ENCODE measurements at places on chromosomes 5 and 9.

- no peak for DNase-seq
These were observed 4.1 kb upstream of the WWC1 start for GRCh38 chr5:168287362-168287761.

- no peak for DNase-seq
These were observed 158.1 kb downstream of the FGF1 start for GRCh38 chr5:142527664-142528295.

DNA sequence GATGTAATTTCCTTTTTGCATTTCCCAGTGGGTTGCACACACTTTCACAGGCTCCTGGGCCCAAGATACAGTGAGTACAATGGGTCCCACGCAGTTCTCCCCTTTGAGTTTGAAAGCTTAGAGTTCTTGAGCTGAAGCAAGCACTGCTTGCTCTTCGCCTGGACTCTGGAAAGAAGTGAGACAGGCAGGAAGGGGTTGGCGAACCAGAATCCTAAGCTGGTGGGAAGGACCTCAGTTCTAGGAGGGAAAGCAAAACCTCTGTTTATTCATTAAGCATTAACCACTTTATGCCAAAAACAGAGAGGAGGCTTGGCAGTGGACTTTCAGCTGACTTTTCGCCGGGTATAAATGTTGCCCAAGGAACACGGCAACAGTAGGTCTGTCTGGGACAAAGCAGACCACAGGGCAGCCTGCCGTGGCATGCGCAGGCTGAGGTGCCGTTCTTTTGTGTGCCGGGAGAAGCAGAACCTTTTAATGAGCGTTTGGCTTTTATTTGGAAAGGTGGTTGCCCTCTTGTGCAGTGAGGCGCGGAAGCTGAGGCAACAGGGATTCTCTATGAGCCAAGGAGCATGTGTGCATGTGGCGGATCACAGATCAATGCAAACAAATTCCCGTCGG lies 239.9 kb upstream of the PANK3 start:
- no peak for DNase-seq

- no peak for DNase-seq
These were observed 48.7 kb downstream of the RUSC2 start for GRCh38 chr9:35538361-35539234.

GRCh38 chr5:132506094-132506692 lies 15.6 kb upstream of the IRF1 start:
- no peak for DNase-seq

- DNase-seq: no peak
These were observed 20.0 kb downstream of the STC2 start for GRCh38 chr5:173308226-173308625.

GRCh38 chr5:431001-431710 lies 11.8 kb upstream of the EXOC3 start:
- DNase-seq: peak; percentile 41

DNA sequence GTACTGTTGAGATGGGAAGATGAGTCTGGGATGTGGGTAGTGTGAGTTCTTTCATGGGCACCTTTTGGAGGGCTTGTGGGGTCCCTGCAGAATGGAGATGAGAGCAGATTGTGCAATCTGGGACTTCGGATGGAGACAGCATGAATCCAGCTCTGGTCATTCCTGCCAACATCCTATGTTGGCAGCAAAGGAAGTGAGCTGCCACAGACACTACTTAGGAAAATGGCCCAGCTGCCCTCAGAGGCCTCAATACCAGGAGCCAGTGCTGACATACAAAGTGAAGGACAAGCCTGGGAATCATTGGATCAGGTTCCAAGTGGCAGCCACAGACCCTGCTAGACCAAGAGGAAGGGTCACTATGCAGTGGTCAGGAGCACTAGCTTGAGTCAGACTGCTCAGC lies 402.8 kb downstream of the CDK5RAP2 start:
- DNase-seq: no peak

- no peak for DNase-seq
These were observed 249.7 kb upstream of the MAP3K1 start for GRCh38 chr5:56565644-56566043.

DNA sequence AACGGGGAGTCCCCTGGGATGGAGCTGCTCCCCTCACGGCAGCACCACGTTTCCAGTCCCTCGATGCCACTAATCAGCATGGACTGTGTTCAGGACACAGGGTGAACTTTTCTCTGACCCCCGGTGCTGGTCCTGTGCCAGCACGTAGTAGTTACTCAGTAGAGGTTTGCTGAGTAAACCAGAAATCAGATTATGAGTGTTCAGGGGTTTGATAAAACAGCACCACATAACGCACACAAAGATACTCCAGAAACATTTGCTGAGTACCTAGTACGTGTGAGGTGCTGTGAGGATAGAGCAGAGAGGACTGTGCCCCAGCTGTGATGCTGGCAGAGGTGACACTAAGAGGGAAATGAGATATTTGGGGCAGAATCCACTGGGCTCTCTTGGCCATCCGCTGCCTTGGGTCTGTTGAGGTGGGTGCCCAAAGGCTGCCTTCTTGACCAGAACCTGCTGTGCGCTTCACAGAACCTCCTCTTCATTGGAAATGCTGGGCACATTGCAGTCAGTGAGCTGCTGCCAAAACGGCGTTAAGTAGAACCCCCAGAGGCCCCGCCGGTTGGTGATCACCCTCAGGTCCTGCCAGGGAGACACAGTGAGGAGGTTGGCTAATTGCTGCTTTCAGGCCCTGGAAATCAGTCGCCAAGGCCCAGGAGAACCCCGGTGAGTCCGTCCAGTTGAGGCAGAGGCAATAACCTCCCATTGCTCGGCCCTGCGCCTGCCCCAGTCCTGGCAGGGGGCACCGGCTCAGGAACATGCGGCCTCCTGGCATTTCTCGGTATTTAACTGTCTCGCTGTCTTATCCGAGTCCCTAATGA lies 49.4 kb downstream of the NEURL1B start:
- no peak for DNase-seq

- no peak for DNase-seq
These were observed 73.0 kb downstream of the GADD45G start for GRCh38 chr9:89677702-89678395.

DNA sequence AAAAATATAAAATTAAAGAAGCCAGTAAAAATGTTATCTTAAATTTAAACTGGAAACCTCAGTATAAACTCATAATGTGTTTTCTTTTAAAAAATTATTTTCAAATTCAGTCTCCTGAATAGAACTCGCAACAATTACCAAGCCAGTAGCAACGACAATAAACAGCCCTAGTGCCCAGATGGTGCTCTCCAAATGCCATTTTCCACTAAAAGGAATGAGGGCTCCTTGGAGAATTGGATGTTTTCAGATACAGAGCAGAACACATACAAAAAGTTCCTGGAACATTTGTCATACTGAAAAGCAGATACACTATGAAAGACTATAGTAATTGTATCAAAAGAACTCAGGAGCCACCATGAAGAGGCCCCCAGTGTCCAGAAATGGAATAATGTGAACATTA lies 97.4 kb downstream of the TMC1 start:
- no peak for DNase-seq

GRCh38 chr5:118185018-118185417 lies 803.3 kb downstream of the DTWD2 start:
- no peak for DNase-seq

- no peak for DNase-seq
These were observed 14.3 kb downstream of the CDC42SE2 start for GRCh38 chr5:131277875-131278740.

GRCh38 chr9:96720435-96720834 lies 57.5 kb downstream of the ZNF510 start:
- no peak for DNase-seq

- no peak for DNase-seq
These were observed 83.6 kb upstream of the ADAMTSL1 start for GRCh38 chr9:18390393-18390792.

DNA sequence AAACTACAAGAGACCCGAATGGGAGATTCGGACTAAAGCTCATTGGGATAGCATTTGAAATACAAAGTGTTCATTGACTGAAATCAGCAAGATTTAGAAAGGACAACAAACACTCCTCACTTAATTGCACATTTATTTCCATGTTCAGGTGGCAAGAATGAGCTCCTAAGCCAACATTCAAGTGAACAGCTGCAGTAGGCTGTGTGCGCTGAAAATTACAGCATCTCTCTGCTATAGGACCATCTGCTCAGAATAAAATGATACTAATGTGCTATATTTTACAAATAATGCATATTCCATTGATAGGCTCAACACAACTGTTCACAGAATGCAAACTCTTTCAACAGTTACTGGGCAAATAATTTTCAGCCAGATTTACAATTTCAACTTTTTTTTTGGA lies 61.8 kb downstream of the ELAVL2 start:
- DNase-seq: no peak

DNA sequence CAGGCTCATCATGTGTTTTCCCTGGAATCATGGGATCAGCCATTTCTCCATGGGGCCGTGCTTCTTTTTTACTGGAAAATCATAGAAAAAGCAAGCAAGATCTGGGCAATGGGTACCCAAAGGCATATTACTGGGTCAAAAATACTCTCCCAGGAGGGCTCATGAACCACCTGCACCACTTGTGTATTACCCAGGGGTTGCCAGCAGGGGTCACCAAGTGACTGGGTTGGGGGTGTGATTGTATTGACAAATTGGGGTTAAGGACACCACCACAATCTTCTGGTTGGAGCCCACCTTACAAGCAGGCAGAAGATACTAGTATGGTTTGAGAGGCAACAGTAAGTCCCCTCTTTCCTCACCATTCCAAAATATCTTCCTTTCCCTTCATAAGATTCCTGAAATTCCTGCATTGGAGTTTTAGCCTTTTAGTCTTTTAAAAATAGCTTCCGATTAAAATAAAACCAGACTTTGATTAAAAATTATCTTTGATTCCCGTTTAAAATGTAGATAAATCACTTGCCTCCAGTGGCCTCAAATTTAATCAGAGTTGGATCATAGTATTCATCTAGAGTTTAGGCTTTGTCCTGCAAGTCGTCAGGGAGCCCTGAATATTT lies 603.3 kb downstream of the KIF4B start:
- peak; percentile 16 for DNase-seq

DNA sequence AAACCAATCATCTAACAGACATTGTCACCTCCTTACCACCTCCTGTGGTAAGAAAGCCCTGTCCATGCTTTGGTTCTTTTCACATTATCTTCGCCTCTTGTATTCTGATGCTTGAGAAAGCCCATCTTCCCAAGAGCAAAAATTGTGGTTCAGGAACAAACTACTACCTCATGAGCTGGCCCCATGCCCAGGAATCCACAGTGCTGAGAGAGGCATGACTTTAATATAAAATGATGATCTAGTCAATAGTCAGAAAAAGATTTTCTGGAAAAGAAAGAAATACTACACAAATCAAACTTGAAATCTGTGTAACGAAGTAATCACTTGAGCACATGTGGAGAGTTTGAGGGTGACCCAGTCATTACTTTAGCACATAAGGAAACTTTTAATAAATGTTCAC lies 94.7 kb downstream of the FGF10 start:
- DNase-seq: no peak

GRCh38 chr9:4508907-4509589 lies 18.8 kb downstream of the SLC1A1 start:
- DNase-seq: no peak

- DNase-seq: no peak
These were observed 183.2 kb downstream of the ACTL7B start for GRCh38 chr9:108672475-108673190.

DNA sequence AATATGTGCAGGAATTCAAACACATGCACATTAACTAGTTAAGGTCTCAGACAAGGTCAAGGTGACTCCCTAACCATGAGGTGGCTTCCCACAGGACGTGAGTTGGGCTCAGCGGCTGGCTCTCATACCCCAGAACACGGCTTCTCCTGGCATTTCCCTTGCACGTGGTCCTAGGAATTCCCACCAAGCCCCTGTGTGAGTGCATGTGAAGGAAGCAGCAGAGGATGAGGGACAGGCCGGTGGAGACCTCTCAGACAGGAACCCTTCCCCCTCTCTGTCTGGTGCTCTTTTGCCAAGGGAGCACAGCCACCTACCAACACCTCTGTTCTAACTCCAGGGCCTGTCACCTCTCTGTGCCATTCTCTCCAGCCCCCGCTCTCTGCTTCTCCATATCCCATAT lies 271.0 kb downstream of the FSTL4 start:
- DNase-seq: no peak

GRCh38 chr9:72930828-72931227 lies 22.0 kb downstream of the ALDH1A1 start:
- DNase-seq: no peak

- no peak for DNase-seq
These were observed 451.3 kb downstream of the SEMA5A start for GRCh38 chr5:9094582-9094981.

GRCh38 chr5:150398722-150399523 lies 13.8 kb downstream of the CD74 start:
- no peak for DNase-seq

GRCh38 chr9:38387751-38388150 lies 4.8 kb upstream of the ALDH1B1 start:
- DNase-seq: no peak

- no peak for DNase-seq
These were observed 11.5 kb upstream of the FBN2 start for GRCh38 chr5:128549496-128549895.

- no peak for DNase-seq
These were observed 24.3 kb upstream of the NEURL1B start for GRCh38 chr5:172616730-172617129.

- DNase-seq: no peak
These were observed 124.9 kb upstream of the RUSC2 start for GRCh38 chr9:35364817-35365585.

GRCh38 chr5:32831624-32832023 lies 120.5 kb downstream of the NPR3 start:
- no peak for DNase-seq

- no peak for DNase-seq
These were observed 44.8 kb downstream of the ACOT12 start for GRCh38 chr5:81349161-81349560.

DNA sequence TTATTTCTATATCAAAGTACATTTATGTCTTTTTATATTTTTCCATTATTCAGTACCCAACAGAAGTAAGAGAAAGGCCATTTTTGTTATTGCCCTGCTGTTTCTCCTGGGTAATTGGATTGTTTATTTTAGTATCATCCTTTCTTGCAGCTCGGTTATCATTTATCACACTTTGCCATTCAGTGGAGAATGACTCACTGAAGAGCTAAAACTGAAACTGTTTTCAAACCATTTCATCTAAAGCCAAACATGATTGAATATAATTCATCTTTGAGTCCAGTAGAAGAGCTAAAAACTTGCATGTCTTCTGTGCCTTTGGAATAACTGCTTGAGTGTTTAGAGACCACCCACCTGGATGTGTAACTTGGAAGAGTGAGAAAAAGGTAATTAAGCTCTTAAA lies 139.5 kb upstream of the PRDM9 start:
- DNase-seq: no peak

- no peak for DNase-seq
These were observed 46.4 kb downstream of the RBM27 start for GRCh38 chr5:146249801-146250200.

GRCh38 chr5:31825518-31826068 lies 186.7 kb downstream of the PDZD2 start:
- DNase-seq: peak; percentile 11

- no peak for DNase-seq
These were observed 376.0 kb upstream of the IRX2 start for GRCh38 chr5:3127423-3127911.

GRCh38 chr5:164422400-164422799 lies 917.0 kb downstream of the MAT2B start:
- no peak for DNase-seq

GRCh38 chr5:168291342-168291963 lies at the start of gene WWC1:
Gene WWC1 (plus strand): TSS chr5:168291645. CDS start chr5:168292153, 508 bp downstream.
- peak; percentile 18 for DNase-seq
